Transverse colon (tissue), 4 donors: ENCODE measurements at places on chromosomes 13 and 19. TPM values are rescaled to one million over a fixed set of nuclear protein-coding genes. Genes with fewer than 3 reads are reported as not detected.

Gene SPRED3
- total RNA-seq: 0.14 TPM

Gene ZNF497
- 19.3 TPM for total RNA-seq

Gene NLRP5
- total RNA-seq: not detected

Gene ZNF667
- total RNA-seq: 0.75 TPM

Gene PRSS57
- total RNA-seq: not detected

Gene KLK3
- 66.9 TPM for total RNA-seq

Gene CGB3
- total RNA-seq: not detected

Gene CYP4F12
- total RNA-seq: 229 TPM

Gene ZNF614
- total RNA-seq: 0.37 TPM

- DNase-seq: no peak
Observed at GRCh38 chr19:58582985-58583384, 9.8 kb upstream of the MZF1 start.

- DNase-seq: peak; percentile 21
Observed at GRCh38 chr13:78241278-78241919, 322.8 kb upstream of the EDNRB start.

DNA sequence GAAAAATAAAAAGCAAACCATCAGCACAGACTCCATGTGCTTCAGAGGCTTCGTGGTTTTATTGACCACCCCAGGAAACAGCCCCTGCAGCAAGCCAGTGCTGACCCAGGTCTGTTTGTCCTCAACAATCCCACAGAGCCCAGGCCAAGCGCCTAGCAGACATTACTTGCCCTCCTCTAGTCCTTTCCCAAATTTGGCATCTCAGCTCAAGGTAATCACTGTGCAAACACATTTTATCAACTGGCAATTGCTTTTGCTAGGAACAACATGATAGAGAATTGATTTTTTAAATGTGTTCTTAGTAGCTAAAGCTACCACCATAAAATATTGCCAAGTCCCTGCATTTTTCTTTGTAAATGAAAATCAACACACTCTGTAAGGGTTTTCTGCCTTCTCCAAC, 121.8 kb downstream of the STOML3 start:
- DNase-seq: no peak

DNA sequence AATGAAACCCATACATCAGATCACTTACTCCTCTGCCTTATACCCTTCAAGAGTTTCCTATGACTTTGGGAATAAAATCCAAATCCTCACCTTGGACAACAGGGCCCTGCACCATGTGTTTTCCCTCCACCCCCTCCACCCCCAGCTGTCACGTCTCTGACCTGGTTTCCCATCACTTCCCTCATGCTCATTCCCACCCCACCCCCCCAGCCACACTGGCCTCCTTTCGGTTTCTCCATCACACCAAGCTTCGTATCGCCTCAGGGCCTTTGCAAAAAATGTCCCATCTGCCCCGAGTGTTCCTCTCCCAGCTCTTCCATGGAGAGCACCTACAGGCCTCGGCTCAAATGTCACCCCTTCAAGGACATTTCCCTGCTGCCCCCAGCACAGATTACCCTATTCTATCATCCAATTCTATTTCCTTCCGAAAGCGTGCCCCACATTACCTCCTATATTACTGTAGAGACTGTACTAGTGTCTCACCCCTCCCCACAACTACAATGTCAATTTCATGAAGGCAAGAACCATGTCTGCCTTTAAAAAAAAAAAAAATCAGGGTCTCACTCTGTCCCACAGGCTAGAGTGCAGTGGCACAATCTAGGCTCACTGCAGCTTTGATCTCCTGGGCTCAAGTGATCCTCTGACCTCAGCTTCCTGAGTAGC, 16.8 kb upstream of the FFAR2 start:
- DNase-seq: no peak

GRCh38 chr19:23394511-23394910, 760 bp downstream of the ZNF91 start:
- DNase-seq: peak; percentile 55

DNA sequence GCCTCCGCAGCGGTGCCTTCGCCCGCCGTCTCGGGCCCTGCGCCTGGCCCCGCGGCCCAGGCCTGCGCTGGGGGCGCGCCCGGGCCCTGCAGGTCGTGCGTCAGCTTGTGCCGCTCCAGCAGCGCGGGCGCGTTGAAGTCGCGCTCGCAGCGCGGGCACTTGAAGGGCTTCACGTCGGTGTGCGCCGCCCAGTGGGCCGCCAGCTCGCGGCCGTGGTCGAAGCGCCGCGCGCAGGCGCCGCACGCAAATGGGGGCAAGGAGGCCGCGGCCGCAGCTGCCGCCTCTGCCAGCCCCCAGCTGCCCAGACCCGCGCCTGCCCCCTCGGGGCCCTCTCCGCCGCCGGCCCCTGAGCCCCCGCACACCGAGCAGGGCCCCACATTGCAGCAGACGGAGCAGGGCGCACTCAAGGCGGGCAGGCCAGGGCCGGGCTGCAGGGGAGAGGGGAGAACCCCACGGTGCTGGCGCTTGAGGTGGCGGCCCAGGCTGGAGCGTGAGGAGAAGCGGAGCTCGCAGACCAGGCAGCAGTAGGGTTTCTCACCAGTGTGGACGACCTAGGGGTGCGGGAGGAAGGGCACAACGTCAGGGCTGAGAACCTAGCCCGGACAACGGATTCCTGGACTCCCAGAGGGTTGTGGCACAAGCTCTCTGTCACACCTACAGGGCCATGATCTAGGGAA, 6.1 kb downstream of the FIZ1 start:
- DNase-seq: no peak

DNA sequence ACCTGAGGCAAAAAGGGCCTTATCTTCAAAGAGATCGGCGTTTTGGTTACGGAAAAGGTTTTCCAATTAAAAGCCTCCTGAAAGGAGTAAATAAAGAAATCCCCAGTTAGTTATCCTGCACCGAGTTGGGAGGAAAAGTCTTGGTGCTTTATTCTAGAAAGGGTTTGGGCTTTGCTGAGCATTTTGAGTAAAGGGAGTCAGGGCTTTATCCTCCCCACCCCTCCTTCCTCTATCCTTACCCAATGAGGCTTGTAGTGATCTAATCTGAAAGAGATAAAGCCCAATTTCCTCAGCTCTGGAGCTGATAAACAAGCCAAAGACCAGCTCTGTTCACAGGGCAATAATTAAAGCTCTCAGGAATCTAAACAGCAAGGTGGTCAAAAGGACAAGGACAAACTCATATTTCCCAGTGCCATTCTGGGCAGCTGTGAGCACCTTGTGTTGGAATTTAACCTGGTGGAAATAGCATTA, 188.9 kb upstream of the TSC22D1 start:
- DNase-seq: peak; percentile 27

GRCh38 chr19:10805065-10805757, 30.8 kb downstream of the TMED1 start:
- no peak for DNase-seq

GRCh38 chr13:48346583-48346982, 43.0 kb downstream of the RB1 start:
- DNase-seq: no peak

DNA sequence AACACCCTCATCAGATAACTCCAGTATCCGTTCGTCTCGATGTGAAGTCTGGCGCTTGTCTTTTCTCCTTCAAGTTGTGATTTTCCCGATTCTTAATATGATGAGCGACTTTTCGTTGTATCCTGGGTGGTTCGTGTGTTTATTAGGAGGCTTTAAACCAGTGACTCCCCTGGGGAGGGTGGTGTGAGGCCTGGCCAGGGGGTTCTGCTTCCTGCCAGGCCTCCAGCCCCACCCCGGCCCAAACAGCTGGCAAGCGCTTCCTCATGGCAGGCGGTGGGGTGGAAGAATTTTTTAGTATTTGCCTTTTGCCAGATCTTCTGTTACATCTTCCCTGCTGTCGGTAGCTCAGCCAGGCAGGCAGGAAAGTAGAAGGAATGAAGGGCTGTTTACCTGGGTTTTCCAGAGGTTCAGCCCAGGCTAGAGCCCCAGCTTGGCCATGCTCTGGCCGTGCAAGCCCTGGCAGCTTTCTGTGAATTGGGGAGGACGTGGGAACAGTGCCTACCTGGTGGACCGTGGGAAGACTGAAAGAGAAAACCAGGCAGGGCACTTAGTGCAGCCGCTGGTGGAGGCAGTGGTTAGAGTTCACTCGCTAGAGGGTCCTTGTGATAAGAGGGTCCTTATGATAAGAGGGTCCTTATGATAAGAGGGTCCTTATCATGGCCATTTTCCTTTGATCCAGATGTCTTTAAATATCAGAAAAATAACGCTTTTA, 37.7 kb upstream of the DCUN1D2 start:
- DNase-seq: no peak

DNA sequence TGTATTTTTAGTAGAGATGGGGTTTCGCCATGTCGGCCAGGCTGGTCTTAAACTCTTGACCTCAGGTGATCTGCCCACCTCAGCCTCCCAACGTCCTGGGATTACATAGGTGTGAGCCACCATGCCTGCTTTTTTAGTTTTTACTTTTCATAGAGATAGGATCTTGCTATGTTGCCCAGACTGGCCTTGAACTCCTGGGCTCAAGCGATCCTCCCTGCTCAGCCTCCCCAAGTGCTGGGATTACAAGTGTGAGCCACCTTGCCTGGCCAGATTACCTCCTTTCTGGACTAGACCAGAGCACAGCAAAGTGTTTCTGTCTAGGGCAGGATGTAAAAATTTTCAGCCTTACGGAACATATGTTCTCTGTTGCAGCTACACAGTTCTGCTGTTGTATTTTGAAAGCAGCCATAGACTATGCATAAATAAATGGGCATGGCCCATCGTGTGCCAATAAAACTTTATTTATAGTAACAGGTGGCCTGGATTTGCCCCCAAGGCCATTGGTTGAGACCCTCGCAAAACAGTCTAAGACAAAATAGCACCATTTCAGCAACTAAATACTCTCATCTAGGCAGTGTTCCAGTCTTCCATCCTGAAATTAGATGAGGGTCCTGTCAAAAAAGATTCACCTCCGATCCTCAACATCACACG, 36.0 kb downstream of the GNG7 start:
- DNase-seq: no peak

GRCh38 chr13:94296471-94296870, 183.0 kb downstream of the DCT start:
- DNase-seq: no peak

GRCh38 chr19:30431591-30431990, 59.4 kb downstream of the ZNF536 start:
- DNase-seq: no peak

DNA sequence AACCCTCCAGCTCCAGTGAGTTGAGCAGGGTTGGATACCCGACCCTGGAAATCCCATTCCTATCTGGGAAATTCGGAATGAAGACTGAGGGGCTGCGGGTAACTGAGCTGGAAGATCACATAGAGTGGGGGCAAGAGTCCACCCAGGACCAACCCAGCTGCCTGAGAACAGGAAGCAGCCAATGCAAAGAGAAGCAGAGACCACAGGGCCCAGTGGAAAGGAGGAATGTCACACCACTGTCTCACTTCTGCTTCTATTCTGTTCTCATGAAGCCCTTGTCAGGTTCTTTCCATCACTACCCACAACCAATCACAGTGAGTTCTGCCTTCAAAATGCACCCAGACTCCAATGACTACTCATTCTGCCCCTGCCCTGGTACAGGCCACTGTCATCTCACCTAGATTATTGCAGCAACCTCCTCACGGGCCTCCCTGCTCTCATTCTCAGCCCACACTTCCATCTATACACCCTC, 15.3 kb downstream of the DYRK1B start:
- DNase-seq: no peak

GRCh38 chr13:78816592-78816991, 157.6 kb upstream of the OBI1 start:
- DNase-seq: no peak

DNA sequence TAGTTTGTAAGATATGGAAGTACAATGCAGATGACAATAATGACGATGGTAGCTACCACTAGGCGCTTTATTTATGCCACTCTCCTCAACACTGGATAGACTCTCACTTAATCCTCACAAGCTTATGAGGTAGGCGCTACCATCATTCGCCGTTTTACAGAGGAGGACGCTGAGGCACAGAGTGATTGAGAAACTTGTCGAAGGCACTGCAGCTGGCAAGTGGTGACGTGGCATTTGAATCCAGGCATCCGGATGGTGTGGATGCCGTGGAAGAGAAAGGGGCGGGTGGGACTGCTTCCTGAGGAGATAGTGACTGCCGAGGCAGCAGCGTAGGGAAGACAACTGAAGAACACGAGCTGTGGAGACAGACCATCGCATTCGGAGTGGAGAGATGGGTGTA, 1.3 kb upstream of the RPS9 start:
- DNase-seq: no peak

GRCh38 chr19:41359741-41360140, 4.2 kb downstream of the B9D2 start:
- DNase-seq: no peak

DNA sequence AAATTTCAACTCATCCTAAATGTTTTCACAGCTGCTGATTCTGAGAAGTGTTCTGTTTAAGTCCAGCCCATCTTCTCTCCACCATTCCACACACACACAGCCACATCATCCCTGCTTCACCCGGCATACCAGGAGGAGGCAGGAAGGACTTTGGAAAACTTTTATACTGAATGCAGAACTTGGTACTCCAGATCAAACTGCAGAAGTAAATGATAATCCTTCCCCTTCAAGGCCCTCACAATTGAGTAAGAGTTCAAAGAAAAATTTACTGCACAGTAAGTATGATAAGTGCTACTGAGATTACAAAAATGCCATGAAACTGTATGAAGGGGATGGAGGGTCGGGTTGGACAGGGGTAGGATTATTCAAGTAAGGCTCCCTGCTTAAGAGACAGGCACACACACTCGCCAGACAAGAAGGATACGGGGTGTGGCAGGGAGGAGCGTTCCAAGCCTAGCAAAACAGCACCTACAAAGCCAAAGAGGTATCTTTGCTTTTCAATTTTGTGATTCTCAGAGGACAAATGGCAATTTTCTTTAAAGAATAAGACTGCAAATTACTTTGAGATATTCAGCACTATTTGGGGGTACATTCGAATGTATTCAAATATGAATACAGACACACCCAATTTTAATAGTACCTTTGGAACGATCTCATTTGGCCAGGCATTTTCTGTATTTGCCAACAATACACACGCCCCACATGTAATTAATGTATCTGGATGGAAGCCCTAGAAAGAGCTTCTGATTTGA, 2.5 kb downstream of the USP12 start:
- peak; percentile 41 for DNase-seq

DNA sequence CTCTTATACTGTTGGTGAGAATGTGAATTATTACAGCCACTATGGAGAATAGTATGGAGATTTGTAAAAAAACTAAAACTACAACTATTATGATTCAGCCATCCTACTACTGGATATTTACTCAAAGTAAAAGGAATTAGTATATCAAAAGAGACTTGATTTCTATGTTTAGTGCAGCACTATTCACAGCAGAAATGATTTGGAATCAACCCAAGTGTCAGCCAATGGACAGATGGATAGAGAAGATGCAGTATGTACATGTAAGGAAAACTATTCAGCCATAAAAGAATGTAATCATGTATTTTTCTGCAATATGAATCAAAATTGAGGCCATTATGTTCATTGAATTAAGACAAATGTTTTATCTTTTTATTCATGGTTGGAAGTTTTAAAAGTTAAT, 1705.5 kb downstream of the SLITRK1 start:
- DNase-seq: no peak
